ENCODE measurements at places on chromosomes 11 and 22. TPM values are rescaled to one million over a fixed set of nuclear protein-coding genes. Genes with fewer than 3 reads are reported as not detected.

Gene PHLDA2
- total RNA-seq: not detected

Gene OLFML1
- total RNA-seq: 0.94 TPM

Gene ROM1
- total RNA-seq: 0.94 TPM

Gene PATE2
- total RNA-seq: 1.9 TPM

Gene CASP1
- total RNA-seq: 4.4 TPM

Gene HOATZ
- total RNA-seq: 1.3 TPM

Gene PRRG4
- total RNA-seq: under 0.01 TPM

Gene ART5
- total RNA-seq: not detected

Gene NECTIN1
- total RNA-seq: 20.3 TPM

Gene PRODH
- total RNA-seq: 2.8 TPM

Gene NRIP3
- 8.8 TPM for total RNA-seq

Gene SERGEF
- 57.6 TPM for total RNA-seq

Gene HSD17B12
- total RNA-seq: 88.0 TPM

Gene CD248
- total RNA-seq: 1.3 TPM

Gene MS4A3
- not detected for total RNA-seq

Gene PMM1
- 16.0 TPM for total RNA-seq

Gene IGLL5
- total RNA-seq: not detected

Gene P4HA3
- total RNA-seq: not detected

Gene FOSL1
- not detected for total RNA-seq

Gene LMF2
- 22.2 TPM for total RNA-seq

Gene DLG2
- total RNA-seq: 482 TPM

All from parietal lobe (tissue), 2 donors.